ENCODE measurements at places on chromosomes 5 and 9.
A peak's percentile ranks its signal among the peaks of the same experiment; 100 is the strongest.

DNA sequence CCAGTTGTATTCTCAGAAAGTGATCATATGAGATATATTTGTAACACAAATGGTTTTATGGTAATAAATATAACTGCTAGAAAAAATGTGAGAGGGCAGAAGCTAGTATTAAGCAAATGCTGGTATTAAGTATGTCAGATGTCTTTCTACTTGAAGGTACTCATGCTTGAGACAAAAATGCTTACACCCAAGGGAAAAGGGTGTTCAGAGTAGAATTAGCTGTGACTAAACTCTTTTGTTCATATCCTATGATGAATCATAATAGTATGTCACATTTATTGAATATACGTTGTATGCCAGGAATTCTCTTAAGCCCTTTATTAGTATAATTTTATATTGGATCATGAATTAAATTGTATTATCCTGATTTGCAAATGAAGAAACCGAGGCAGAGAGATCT is 2.2 kb downstream of the ADGRV1 start:
- DNase-seq, result no peak

- no peak for DNase-seq
Observed at GRCh38 chr5:65213921-65214525, 267.7 kb downstream of the ADAMTS6 start.

DNA sequence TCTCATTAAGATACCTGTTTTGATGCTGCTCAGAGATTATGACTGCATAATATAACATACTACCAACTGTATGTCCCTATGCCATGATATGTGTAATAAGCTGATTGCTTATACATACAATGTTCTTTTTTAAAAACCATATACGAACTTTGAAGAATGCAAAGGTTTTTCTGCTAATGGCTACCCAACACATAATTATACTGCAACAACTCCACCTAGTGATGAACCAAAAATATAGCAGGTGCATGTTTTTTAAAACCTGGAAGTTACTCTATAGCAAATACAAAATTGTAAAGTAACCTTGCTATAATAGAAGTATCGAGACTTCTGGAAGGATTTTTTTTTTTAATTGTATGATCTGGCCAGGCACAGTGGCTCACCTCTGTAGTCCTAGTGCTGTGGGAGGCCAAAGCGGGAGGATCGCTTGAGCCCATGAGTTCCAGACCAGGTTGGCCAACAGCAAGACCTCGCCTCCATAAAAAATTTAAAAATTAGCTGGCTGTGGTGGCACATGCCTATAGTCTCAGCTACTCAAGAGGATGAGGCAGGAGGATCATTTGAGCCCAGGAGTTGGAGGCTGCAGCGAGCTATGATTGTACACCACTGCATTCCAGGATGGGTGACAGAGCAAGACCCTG is 49.1 kb downstream of the HOMER1 start:
- no peak for DNase-seq

DNA sequence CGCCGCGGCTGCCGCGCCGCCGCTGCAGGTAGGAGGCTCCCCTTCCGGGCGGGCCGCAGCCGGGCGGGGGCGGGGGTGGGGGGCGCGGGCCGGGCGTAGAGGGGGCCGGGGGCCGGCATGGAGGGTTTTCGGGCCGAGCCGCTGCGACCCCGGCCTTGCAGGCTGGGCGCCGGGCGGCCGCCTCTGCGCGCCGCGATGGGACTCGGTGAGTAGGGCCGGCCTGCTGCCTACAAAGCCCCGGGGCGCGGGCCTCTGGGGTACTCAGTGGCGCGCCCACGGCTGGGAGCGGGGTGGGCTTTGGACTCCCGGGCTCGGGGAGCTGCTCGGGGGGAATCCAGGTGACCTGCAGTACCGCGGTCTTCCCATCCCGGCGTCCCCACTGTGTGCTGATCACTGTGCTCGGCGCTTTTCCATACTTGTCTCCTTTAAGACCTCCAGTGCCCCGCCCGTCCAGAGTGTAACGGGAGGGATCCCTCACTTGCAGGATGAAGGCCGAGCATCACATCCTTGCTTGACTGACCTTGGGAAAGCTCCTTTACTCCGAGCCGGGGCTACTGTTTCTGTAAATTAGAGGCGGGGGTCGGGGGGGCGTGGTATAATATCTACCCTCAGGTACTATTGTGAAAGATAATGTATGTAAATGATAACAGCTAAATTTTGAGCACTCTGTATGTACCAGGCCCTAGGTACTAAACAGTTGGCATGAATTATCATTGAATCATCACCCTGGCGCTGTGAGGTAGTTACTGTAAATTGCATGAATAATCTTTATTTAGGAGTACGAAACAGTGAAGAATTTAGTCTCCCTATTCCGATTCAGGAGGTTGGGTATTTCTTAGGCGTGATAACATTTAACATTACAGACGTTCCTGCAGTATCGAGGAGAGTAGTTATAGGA is 672 bp downstream of the MSANTD3 start:
- no peak for DNase-seq

- no peak for DNase-seq
Observed at GRCh38 chr9:2597483-2597882, 24.1 kb upstream of the VLDLR start.

- DNase-seq, result no peak
Observed at GRCh38 chr5:131634666-131634995, 398 bp downstream of the RAPGEF6 start.

DNA sequence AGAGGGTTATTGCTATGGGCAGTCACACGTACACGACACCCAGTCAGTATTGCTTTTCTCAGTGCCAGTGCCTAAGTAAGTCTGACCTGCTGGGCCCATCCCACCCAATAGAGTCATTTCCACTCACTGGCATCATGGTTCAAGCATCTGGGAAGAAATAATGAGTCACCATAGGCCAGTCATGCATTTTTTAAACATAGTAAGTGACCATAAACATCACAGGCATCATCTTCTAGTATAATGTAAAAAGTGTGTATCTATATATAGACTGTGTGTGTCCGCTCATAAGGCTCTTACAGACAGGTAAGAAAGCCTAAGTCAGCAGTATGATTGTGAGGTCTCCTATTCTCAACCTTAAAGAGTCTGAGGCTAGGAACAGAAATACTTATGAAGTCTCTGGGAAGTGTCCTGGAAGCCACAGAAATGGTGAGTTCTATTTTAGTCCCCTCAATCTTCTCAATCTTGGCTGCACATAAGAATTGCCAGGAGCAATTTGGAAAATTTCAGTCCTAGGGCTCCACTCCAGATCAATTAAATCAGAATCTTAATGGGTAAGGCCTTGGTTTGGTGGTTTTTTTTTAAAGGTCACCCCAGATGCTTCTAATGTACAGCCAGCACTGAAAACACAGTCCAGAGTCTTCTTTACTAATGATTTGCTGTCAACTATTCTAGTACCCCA is 65.2 kb downstream of the ZNF366 start:
- peak; percentile 88 for DNase-seq
